ENCODE measurements at places on chromosomes 7 and 10.

- peak; percentile 55 for DNase-seq
These were observed at the start of gene NEUROG3 for GRCh38 chr10:69573056-69573806. TSS of gene NEUROG3 (minus strand) at chr10:69573422. CDS start at chr10:69573043, 379 bp downstream.

DNA sequence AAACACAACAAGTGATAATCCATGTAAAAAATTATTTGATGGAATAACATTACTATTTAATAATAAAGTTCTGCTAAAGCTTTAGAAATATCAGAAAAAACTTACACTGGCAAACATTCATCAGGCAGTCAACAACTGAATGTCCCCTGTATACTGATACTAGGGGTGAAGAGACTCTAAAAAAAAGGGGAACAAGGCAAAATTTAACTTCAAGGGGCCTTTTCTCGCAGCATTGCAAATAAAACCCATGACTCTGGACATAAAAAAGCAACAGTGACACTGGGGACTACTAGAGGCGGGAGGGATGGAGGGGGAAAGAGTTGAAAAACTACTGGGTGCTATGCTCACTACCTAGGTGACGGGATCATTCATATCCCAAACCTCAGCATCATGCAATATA is 5.8 kb upstream of the IFRD1 start:
- no peak for DNase-seq

GRCh38 chr7:55276572-55277295 is 88.4 kb upstream of the LANCL2 start:
- no peak for DNase-seq

GRCh38 chr10:87931836-87932230 is 68.4 kb downstream of the PTEN start:
- DNase-seq, result no peak

GRCh38 chr10:121311812-121312443 is 286.3 kb downstream of the FGFR2 start:
- no peak for DNase-seq

- no peak for DNase-seq
These were observed 295.3 kb upstream of the COBL start for GRCh38 chr7:51611937-51612336.

DNA sequence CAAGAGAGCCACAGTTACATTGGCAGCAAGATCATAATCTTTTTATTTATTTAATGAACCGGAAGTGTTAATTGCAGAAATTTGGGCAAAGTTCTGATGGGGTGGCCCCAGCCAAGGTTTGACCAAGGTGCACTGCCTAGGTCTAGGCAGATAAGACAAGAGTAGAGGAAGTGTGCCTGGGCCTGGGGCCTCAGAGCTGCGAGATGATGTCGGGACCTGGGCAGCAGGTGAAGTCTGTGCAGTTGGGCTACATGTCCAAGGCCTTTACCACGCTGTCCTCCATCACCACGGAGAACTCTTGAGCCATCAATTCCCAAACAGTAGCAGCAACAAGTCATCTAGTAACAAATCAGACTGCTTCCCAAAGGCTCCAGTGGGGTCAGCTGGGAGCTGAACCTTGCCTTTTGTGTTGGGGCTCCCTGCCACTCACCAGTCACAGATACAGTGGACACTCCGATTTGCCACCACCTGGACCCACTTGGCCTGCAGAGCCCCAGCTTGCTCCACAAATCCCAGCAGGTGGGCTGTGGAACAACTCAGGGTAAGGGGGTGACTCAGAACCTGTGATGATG is 52.5 kb upstream of the COMTD1 start:
- DNase-seq, result no peak

GRCh38 chr10:121033366-121033765 is 182.2 kb downstream of the WDR11 start:
- no peak for DNase-seq

DNA sequence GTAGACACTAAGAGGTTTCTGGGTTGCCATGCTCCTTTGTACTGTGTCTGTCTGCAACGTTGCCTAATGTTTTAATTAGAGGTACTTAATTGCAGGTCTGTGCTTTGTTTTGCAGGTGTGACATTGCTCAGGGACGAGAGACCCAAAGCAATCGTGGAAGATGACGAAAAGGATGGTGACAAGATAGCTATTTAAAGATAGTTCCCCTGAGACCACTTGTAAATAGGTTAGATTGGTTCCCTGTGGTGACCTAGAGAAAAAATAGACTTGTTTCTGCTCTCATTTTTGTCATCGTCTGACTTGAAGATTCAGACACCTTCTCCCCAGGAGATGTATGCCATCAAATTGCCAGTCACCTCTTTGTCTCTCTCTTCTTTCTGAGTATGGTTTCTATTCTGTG is 20.1 kb downstream of the PPP1R17 start:
- DNase-seq, result no peak

GRCh38 chr7:69966766-69967591 is 368.7 kb downstream of the AUTS2 start:
- DNase-seq, result no peak

- DNase-seq, result no peak
These were observed 6.9 kb downstream of the LRMDA start for GRCh38 chr10:75438275-75438674.

- DNase-seq, result no peak
These were observed 160.8 kb downstream of the SPAG6 start for GRCh38 chr10:22505911-22506685.

GRCh38 chr7:112260911-112261310 is 54.4 kb downstream of the ZNF277 start:
- no peak for DNase-seq

GRCh38 chr7:10770176-10770575 is 203.5 kb upstream of the PHF14 start:
- no peak for DNase-seq

- DNase-seq, result peak; percentile 20
These were observed 1.2 kb downstream of the GET4 start for GRCh38 chr7:877312-878232.

DNA sequence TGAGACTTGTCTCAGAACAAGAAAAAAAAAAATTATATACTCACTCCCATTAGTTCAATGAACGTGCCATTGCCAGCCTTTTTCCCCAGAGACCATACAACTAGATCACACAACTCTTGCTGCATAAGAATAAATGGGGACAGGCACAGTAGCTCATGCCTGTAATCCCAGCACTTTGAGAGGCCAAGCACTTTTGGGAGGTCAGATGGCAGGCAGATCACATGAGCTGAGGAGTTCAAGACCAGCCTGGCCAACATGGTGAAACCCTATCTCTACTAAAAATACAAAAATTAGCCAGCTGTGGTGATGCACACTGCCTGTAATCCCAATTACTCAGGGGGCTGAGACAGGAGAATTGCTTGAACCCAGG is 13.6 kb downstream of the PDLIM1 start:
- no peak for DNase-seq

DNA sequence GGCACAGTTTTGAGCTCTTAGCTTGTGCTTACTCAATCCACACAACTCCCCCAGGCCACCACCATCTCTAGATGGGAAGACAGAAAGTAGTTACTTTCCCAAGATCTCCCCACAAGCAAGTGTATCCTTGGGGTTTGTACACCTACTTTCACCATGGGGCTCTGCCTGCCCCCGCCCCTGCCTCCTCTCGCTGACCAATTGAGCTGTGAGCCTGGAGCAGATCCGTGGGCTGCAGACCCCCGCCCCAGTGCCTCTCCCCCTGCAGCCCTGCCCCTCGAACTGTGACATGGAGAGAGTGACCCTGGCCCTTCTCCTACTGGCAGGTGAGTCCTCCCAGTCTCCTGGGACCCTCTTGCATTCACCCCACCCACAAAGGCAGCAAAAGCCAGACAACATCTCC is 2.0 kb downstream of the FXYD4 start:
- DNase-seq, result no peak

DNA sequence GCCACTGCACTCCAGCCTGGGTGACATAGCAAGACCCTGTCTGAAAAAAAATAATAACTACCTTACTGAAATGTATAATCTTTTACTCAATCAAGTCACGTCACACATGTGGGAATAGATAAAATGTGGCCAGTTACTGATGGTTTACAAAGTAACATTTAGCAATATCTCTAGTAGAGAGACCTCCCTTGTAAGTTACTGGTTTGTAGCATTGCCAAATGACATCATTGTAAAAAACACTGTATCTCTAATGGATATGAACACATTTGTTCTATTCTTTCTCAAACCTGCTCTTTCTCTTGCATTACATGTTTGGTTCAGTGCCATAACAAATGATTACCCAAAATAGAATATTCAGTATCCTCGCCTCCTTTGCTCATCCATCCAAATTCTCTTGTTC is 18.8 kb downstream of the TET1 start:
- DNase-seq, result no peak

GRCh38 chr7:55770778-55771177 is 91.8 kb downstream of the SEPTIN14 start:
- DNase-seq, result no peak

GRCh38 chr10:86392723-86393094 is 26.1 kb upstream of the GRID1 start:
- DNase-seq, result no peak

GRCh38 chr7:151150388-151150787 is 17.1 kb downstream of the GBX1 start:
- DNase-seq, result no peak

DNA sequence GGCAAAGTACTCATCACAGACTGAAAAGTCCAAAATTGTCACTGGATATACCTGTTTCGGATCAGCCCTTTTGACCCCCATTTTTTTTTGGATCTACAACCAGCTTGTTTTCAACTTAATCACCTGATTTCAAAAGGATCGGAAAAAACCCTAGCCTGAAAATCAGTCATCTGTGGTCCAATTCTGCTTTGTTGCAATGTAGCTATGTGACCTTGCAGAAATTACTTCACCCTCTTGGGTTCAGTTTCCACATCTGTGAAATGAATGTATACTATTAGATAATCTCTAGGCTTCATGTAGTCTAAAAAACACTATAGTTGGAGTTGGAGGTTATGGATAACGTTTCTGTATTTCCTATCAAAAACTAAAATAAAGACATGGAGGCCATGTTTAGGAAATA is 37.1 kb downstream of the STEAP4 start:
- no peak for DNase-seq

DNA sequence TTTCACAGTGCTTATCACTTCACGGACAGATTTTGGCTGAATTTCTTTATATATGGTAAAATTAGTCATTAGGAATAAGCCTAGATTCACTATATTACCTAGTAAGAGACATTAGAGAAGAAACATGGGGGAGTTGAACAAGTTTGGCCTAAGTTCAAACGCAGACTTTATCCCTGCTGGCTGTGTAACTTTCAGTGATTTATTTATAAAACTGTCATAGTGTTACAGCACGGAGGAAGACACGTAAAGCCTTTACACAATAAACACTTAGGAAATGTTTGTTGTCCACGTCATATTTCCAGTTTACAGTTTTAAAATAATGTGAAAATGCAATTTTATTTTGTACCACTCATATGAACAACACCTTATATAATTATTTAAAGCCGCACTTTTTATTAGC is 661.5 kb downstream of the MAGI2 start:
- no peak for DNase-seq

GRCh38 chr7:24200407-24200966 is 83.5 kb upstream of the NPY start:
- no peak for DNase-seq

DNA sequence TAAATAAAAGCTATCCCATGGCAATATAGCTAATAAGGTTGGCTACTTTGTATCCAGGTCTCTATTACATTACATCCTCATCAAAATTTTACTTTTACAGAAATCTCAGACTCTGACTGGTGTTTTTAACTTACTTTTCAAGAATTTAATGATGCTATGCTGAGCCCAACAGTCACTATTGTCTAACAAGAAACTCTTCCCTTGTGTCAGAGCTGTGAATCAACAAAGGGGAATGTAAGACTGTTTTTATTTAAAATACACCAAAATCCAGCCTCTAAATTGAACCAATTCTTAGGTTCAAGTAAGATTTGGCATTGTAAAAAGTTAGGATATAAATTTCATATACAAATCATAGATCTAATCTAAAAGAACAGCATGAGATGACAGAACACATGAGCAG is 7.0 kb downstream of the RTKN2 start:
- no peak for DNase-seq

DNA sequence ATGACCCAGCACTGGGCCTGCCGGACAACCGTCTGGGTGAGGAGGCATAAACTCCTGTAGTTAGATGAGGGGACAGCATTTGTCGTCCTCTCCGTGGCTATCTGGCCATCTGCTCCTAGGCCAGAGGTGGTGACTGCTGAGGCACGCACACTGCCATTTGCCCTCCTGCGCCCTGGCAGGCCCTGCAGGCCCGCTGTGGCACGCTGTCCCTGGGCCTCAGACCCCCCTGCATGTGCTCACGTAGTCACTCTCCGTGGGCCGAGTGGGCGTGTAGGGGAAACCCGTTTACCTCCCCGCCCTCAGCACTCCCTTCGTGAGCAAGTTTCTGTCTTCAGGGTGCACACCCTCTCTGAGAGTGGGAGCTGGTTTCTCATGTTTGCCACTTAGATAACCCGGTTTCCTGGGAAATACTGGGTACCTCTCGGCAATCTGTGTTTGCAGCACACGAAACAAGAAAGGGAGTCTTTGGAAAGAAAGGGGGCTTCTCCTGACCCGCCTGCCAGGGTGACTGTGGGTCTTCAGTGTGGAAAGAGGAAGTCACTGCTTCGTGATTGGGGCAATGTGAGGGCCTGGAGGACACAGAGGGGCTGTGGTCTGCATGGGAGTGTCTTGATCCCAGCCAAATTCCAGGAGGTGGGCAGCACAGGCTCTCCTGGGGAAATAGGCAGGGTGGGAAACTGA is 10.8 kb downstream of the ADAMTS14 start:
- DNase-seq, result no peak

- DNase-seq, result no peak
These were observed 18.9 kb upstream of the UNC5B start for GRCh38 chr10:71193516-71193915.

DNA sequence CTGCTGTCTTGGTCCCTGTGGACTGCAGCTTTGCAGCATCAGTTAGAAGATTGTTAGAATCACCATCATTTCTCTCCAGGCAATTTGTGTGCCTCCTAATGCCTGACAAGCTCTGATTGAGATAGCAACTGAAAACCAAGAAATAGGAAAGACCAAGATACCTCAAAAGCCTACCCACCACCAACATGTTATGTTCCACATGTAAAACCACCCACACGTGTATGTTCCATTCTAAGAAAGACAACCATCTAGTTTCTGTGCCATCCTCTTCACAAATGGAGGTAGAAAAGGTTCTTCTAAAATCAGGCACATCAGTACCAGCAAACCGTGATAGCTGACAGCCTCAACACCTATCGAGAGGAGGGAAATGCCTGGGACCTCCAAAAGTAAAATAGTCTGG is 46.9 kb downstream of the TASOR2 start:
- DNase-seq, result no peak

- DNase-seq, result no peak
These were observed 50.6 kb upstream of the FAM204A start for GRCh38 chr10:118392761-118393160.

GRCh38 chr10:29486433-29486832 is 148.3 kb downstream of the SVIL start:
- no peak for DNase-seq

GRCh38 chr10:68562661-68563570 is 2.8 kb downstream of the TET1 start:
- no peak for DNase-seq

DNA sequence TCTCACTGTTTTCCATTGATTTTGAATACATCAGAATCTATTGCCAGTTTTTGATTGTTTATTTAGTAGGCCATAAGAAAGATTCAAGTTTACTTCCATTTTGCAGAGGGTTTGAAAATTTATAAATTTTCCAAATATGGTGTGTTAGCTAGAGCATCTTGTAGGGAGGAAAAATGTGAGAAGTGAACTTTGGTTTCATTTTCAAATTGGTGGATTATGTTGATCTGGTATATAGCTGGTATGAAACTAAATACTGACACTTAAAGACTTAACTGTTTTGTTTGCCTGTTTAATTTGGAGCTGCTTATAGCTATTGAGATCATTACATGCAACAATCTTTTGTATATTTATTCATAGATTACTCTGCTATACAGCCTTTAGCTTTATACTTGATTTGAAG is 108.1 kb downstream of the ADAM22 start:
- no peak for DNase-seq

All from NCI-H774 (cell line).